ENCODE measurements at places on chromosomes 1 and 21. TPM values are rescaled to one million over a fixed set of nuclear protein-coding genes. Genes with fewer than 3 reads are reported as not detected.
A peak's percentile ranks its signal among the peaks of the same experiment; 100 is the strongest.

Gene NEK2
- total RNA-seq, result 18.7 TPM

DNA sequence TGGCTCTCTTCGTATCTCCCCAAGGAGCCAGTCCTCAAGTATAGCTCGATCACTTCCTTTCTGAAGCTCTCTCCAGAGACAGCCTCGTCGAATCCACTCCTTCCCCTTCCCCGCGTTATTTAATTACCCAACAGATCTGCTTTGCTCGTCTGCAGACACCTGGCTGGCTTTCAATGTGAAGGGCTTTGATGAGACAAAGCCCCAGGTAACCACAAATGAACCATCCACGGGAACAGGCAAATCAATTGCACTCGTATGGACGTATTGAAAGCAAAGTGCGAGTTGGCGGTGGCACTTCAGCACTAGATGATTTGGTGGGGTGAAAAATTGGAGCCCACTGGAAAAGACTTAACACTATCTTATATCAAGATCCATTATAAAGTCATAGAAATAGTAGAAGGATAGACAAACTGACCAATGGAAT, 364 bp upstream of the BCAR3 start:
- DNase-seq, result no peak

DNA sequence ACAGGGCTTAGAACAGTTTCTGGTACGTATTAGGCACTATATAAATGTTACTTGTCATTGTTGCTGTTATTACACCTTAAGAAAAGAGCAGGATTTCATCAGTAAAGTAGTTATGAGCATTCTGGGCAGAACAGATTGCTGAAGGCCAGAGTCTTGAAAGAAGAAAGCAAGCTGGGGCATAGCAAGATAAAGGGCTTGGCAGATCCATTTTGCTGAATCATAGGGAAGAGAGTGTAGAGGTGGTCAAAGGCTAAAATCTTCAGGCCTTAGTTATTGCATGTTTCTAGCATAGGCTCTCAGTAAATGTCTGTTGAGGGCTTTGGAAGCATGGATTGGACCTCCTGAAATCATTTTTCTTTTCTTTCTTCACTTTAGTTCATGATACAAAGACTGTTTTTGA, 67.5 kb downstream of the PLA2G4A start:
- no peak for DNase-seq

DNA sequence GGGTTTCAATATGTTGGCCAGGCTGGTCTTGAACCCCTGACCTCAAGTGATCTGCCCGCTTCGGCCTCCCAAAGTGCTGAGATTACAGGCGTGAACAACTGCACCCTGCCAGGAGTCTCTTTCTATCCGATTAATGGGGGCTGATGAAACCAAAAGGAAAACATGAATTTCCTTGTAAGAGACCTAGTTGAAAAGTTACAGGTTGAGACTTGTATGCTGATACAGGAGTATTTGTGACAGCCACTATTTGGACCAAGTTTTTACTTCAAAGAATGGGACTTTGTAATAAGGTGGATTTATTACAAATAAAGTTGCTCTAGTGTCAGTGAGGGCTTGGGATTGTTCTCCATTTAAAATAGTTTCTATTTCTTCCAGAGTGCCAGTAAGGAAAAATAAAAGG, 43.6 kb upstream of the TMEM61 start:
- DNase-seq, result no peak

DNA sequence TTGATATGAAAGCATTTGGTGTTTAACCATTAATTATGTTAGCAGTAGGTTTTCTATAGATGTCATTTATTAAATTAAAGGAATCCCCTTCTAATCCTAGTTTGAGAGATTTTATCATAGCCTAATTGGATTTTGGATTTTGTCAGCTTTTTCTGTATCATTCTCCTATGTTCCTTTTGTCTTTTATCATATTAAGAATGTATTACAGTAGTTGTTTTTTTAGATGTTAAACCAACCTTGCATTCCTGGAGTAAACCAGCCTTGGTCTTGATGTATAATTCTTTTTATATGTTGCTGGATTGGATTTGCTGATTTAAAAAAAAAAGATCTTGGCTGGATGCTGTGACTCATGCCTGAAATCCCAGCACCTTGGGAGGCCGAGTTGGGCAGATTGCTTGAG, 5.6 kb downstream of the SETDB1 start:
- peak; percentile 39 for DNase-seq

DNA sequence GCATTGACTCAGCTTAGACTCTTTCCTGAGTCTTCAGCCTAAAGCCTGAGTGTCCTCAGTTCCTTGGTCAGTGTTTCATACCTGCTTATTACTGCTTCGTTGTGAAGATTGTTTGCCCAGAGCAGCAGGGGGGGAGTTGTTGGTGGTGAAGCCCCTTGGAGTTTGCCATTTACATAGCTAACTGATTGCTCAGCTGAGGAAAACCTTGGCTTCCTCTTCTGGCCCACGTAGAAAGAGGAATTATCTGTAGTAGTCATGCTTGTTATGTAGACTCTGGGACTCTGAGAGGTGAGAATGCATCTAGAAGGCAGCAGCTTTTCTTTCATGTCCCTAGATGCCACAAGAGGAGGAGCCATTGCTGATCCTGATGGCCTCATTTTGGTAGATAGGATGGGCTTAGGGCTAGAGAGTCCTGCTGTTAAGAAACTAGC, 125.9 kb downstream of the MAST2 start:
- peak; percentile 89 for DNase-seq

GRCh38 chr1:156489166-156489934, 11.2 kb downstream of the MEF2D start:
- DNase-seq, result no peak
